ENCODE measurements at places on chromosomes 1 and 21.

GRCh38 chr1:237316352-237316751, 274.4 kb downstream of the RYR2 start:
- DNase-seq = no peak

DNA sequence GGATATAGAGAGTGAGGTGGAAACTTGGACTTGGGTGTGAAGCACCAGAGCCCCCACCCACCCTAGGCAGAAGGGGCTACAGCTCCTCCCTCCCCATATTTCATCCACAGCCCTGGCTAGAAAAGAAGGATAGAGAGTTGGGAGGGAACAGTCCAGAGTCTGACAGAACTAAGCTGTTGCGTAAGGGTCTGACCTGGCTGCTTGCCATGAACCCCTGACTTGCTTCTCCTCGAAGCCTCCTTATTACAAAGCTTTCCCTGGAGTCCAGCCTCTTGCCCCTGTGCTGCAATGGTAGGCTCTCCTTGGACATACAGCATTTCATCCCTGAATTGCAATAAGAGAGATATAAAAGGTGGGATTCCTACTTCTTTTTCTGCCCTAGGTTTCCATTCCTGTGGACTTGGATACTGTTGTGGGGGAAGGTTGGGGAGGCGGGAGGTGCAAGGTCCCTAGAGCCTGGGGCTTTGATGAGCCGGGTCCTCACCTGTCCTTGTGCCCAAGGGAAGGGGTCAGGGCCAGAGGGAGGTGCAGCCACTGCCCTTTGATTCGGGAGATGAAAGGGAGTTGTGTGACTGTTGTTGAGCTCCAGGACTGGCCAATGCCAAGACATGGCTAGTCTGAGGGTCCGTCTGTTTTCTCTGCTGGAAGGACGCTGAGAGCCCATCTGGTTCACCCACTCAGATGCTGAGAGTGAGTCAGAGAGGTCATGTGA, 2.7 kb downstream of the RHBG start:
- peak; percentile 37 for DNase-seq

- DNase-seq = no peak
Measured at GRCh38 chr1:152501704-152502103, 8.9 kb upstream of the LCE5A start.

DNA sequence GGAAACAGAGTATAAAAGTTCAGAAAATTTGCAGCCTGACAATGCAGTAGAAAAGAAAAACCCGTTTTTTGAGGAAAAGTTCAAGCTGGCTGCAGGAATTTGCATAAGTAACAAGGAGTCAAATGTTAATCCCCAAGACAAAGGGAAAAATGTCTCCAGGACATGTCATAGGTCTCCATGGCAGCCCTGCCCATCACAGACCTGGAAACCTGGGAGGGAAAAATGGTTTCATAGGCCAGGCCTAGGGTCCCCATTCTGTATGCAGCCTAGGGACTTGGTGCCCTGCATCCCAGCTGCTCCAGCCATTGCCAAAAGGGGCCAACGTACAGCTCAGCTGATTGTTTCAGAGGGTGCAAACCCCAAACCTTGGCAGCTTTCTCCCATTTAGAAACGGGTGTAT, 3.6 kb upstream of the KCNT2 start:
- no peak for DNase-seq

DNA sequence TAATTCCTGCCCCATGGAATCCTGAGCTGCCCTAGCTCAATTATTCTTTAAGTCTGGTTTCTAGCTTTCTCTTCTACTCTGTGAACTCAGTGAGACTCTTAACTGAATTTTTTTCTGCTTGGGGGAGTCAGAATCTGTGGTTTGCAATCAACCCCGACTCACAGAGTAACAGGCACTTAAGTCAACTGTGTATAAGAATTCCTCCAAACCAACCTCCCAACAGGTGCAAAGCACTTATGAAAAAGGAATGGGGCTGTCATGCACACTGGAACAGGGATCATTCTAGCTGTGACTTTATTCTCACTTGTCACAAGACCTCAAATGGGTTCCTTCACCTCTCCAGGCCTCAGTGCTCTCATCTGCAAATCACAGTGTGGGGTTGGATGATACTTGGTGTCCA, 60.3 kb upstream of the SYT6 start:
- DNase-seq = no peak

All from HCEC 1CT (cell line).